Renal pelvis (tissue), 12 donors: ENCODE measurements at places on chromosomes 7 and 10. TPM values are rescaled to one million over a fixed set of nuclear protein-coding genes. Genes with fewer than 3 reads are reported as not detected.

HOXA11 gene
- 39.2 TPM for polyA plus RNA-seq

SLC39A12 gene
- polyA plus RNA-seq = not detected

PILRA gene
- 10.1 TPM for polyA plus RNA-seq

ADCYAP1R1 gene
- polyA plus RNA-seq = 0.68 TPM

SPDYE16 gene
- 7.2 TPM for polyA plus RNA-seq

HOGA1 gene
- polyA plus RNA-seq = 48.5 TPM

HOXA9 gene
- 118 TPM for polyA plus RNA-seq

RAB19 gene
- polyA plus RNA-seq = 2.8 TPM

DNAJB9 gene
- 42.7 TPM for polyA plus RNA-seq
